ENCODE measurements at places on chromosomes 2 and 18. TPM values are rescaled to one million over a fixed set of nuclear protein-coding genes. Genes with fewer than 3 reads are reported as not detected.

DNA sequence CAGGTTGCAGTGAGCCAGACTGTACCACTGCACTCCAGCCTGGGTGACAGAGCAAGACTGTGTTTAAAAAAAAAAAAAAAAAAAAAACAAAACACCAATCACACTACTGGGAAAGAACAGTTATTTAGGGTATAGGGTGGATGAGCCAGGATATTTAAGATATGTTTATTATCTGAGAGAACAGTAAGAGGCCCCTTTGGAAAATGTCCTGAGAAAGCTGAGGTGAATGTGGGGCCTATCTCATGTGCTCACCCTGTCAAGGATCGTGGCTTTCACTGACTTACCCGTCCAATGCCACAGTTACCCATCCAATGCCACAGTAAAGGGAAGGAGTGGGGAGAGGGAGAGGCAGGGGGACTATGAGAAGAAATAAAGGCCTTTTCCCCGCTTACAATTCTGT, 19.9 kb upstream of the ENOSF1 start:
- no peak overlapping the region for H3K4me3 ChIP-seq
- H3K27ac ChIP-seq: no peak overlapping the region
- H3K36me3 ChIP-seq: peaks cover 69% of the 10 kb centered on the region

- H3K27me3 ChIP-seq: peaks cover 5% of the 10 kb centered on the region
- no peaks in the 10 kb centered on the region for H3K4me1 ChIP-seq
- no peak overlapping the region for H3K4me3 ChIP-seq
- no peaks in the 10 kb centered on the region for H3K36me3 ChIP-seq
Measured at GRCh38 chr2:175350105-175350504, 168.6 kb upstream of the ATP5MC3 start.

DNA sequence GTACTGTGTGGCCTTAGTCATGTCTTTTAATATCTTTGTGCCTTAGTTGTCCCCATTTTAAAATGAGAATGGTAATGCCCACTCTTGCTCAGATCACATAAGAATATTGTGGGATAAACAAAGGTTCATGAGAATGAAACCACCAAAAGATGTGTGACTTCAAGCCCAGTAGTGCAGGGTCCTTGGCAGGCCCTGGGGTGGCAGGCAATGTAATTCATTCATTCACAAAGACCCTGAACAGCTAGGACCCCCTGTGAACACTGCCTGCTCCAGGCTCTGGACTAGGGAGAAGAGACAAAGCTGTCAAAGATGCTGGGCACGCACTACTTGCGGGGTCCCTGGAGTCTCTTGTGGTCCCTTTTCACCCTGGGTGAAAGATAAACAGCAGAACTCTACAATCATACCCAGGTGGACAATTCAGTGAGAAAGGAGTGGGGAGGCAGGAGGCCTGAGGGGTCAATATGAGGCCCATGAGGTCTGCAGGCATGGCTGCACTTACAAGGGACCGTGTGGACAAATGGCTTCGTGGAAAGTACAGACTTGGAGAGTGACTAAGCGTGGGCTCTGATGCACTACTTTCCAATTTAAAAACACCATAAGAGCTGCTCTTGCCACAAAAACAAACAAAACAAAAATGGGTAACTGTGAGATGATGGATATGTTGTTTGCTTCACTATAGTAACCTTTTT, 136.1 kb downstream of the SMAD7 start:
- H3K4me1 ChIP-seq: peaks cover 10% of the 10 kb centered on the region
- H3K27me3 ChIP-seq: no peaks in the 10 kb centered on the region
- no peak overlapping the region for H3K27ac ChIP-seq
- H3K4me3 ChIP-seq: no peak overlapping the region

TUBB8B gene
- total RNA-seq: not detected

GRCh38 chr2:201746551-201746950, 34.2 kb downstream of the ALS2 start:
- no peaks in the 10 kb centered on the region for H3K4me1 ChIP-seq
- no peak overlapping the region for H3K27ac ChIP-seq
- DNase-seq: no peak
- peaks cover 59% of the 10 kb centered on the region for H3K36me3 ChIP-seq

DNA sequence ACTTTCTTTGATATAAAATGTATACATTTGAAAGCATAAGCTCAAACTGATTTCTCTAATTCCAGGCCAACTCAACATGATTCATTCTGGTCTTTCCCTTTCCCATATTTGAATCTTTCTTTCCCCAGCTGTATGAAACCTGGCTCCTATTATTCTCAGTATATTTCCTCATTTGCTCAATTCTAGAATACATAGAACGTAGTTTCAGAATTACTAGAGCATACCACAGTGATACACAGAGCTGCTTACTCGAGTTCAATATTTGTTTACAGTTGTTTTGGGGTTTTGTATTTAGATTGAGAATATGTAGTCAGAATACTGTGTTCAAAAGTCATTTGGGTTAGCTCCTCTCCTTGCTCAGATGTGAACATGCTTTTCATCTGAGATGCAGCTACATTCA, 43.0 kb downstream of the TNFRSF11A start:
- DNase-seq: no peak
- H3K27ac ChIP-seq: no peak overlapping the region
- no peaks in the 10 kb centered on the region for H3K27me3 ChIP-seq
- H3K4me3 ChIP-seq: no peak overlapping the region

DNA sequence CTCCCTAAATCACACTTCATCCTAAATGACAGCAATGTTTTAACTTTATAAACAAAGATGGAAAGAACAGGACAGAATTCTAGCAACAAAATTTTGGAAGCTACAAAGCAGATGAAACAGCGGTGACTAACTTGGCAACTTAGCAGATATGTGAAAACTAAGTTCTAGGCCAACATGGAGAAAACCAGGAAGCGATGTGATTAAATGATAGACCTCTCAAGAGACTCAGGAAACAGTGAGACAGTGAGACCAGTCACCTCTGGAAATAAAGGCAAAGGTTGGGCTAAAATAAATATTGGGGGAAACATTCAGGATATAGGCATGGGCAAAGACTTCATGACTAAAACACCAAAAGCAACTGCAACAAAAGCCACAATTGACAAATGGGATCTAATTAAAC, 24.4 kb upstream of the ZBTB7C start:
- H3K4me3 ChIP-seq: no peak overlapping the region
- peaks cover 5% of the 10 kb centered on the region for H3K4me1 ChIP-seq
- H3K36me3 ChIP-seq: no peaks in the 10 kb centered on the region
- H3K27ac ChIP-seq: no peak overlapping the region
- H3K27me3 ChIP-seq: no peaks in the 10 kb centered on the region

SPHKAP gene
- not detected for total RNA-seq

DNA sequence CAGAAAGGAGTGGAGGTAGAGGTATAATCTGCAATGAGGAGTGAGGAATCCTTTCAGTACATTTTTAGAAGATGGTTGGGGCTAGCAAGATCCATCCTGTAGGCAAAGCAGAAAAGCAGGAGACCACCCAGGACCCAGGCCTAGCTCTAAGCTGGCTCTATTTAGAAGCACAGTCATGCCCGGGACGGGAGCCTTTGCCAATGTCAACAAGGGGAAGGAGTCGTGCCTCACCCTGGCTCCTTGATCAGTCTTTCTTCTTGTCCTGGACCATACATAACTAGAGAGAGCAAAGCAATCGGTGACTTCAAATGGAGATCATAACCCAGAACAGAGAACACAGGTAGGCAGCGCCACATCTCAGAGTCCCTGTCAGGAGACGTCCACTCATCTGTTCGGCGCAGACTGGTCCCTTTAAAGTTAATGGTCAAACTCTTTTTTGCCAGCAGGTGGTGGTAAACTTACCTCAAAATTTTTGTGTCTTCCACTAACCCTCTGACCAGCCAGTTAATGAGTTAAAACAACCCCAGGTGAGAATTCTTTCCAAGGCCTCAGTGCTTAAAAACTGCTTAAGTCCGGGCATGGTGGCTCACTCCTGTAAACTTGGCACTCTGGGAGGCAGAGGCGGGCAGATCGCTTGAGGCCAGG, 8.0 kb downstream of the MC5R start:
- H3K4me3 ChIP-seq: no peak overlapping the region
- H3K4me1 ChIP-seq: no peaks in the 10 kb centered on the region
- H3K27ac ChIP-seq: no peak overlapping the region
- H3K36me3 ChIP-seq: no peaks in the 10 kb centered on the region

DNA sequence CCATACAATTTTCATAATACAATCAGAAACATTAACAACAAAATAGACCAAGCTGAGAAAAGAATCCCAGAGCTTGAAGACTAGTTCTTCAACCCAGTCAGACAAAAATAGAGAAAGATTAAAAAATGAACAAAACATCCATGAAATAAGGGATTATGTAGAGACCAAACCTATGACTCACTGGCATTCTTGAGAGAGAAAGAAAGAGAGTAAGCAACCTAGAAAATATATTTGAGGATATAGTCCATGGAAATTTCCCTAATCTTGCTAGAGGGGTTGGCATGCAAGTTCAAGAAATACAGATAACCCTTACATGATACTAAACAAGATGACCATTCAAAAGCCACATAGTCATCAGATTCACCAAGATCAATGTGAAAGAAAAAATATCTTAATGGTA, 281.7 kb downstream of the CCDC85A start:
- H3K27ac ChIP-seq: no peak overlapping the region
- DNase-seq: no peak
- no peaks in the 10 kb centered on the region for H3K4me1 ChIP-seq
- H3K27me3 ChIP-seq: no peaks in the 10 kb centered on the region
- no peaks in the 10 kb centered on the region for H3K36me3 ChIP-seq

DNA sequence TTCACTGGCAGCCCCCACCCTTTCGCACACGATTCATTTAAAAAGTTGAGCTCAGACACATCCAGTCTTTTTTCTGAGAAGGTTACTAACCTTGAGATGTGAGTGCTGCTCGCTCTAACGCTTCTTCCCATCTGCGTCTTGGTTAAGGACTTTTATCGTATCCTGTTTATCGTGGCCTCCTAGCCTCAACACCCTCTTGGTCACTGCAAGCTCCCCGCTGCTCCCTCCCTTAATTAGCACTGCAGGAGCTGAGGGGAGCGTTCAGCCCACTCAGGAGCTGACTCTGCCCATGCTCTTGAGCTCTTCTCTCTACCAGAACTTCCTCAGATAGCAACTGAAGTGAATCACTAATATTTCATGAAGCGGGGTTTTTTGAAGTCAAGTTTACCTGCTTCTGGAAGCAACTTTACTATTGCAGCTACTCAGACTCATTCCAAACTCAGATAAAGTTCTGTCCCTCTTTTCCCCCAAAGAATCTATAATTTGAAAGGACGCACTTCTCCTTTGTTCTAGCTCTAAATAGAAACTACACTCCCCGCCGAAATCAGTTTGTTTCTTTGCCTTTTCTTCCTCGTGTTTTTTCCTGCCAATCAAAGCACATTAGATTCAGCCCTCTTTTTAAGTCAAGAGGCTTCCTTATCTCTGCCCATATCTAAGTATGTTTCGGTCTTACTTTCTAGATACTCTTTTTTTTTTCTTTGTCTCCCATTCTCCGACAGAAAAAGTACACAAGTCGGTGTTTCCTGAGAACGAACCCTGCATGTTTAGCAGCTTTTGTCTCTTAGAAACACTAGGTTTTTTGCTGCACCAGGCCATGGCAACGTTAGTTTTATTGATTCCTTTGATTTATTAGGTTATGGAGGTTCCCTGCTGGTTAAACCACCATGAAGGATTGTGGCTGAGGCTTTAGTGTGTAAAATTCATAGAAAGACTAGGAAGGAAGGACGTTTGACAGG, 9.3 kb upstream of the CD226 start:
- DNase-seq: no peak
- no peak overlapping the region for H3K27ac ChIP-seq
- H3K4me3 ChIP-seq: no peak overlapping the region
- H3K36me3 ChIP-seq: no peaks in the 10 kb centered on the region
- H3K27me3 ChIP-seq: no peaks in the 10 kb centered on the region

GALNT3 gene
- total RNA-seq: 14.9 TPM

DNA sequence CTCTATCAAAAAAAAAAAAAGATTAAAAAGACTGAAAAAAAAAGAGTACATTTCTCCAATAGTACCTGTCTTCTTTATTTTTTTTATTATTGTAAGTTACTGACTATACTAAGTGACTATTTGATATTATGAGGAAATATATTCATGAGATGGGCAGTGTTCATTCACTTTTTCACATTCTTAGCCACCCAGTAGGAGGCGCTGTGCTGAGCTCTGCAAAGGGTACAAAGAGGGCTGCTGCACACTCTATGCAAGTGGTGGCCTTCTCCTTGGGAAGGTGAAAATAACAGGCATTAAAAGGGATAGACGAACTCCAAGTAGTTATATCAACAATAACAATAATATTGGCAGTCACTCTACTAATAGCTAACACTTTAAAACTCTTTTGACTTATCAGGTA, 1034.9 kb upstream of the FANCL start:
- no peak overlapping the region for H3K4me3 ChIP-seq
- DNase-seq: no peak
- H3K36me3 ChIP-seq: no peaks in the 10 kb centered on the region

GRCh38 chr2:43408407-43409160, 182.2 kb upstream of the ZFP36L2 start:
- no peak for DNase-seq
- H3K36me3 ChIP-seq: no peaks in the 10 kb centered on the region
- no peak overlapping the region for H3K4me3 ChIP-seq
- no peaks in the 10 kb centered on the region for H3K27me3 ChIP-seq

Data from suprapubic skin (tissue), 4 donors.